ENCODE measurements at places on chromosomes 11 and 22.
A peak's percentile ranks its signal among the peaks of the same experiment; 100 is the strongest.

GRCh38 chr22:36117053-36117554 is 43.5 kb downstream of the APOL3 start:
- DNase-seq = no peak

DNA sequence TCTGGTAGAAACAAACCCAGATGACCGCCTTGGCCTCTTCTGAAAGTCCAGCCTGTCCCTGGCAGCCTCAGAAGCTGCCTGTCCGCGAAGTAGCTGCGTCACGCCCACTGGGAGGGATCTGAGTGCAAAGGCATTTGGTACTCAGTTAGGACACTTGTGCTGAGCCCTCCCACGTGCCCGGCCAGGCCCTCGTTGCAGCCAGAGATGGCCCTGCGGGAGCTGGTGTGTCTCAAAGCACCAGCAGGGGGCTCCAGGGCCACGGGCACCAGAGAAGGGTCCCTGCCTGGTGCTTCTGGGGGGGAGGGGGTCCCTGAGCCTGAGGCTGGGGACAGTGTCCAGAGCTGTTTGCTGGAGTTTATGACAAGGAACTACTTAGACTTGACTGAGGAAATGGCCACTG is 5.8 kb downstream of the SELENOO start:
- no peak for DNase-seq

GRCh38 chr22:22816766-22817410 is 70.7 kb upstream of the IGLL5 start:
- no peak for DNase-seq

GRCh38 chr11:78350091-78350645 is 67.5 kb downstream of the GAB2 start:
- DNase-seq = peak; percentile 80

DNA sequence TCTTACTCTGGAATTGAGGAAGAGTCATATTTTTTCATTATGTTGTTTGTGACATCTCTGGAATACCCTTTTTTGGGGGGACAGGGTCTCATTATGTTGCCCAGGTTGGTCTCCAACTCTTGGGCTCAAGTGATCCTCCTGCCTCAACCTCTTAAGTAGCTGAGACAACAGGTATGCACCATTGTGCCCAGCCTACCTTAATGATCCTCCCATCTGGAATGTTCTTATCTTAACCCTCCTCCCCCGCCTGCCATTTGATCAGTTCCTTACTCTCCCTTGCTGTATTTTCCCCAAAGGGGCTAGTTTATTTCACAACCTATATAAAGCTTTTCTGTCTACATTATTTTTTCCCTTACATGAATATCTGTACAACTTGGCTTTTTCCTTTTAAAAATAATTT is 594.7 kb downstream of the METTL15 start:
- DNase-seq = no peak

DNA sequence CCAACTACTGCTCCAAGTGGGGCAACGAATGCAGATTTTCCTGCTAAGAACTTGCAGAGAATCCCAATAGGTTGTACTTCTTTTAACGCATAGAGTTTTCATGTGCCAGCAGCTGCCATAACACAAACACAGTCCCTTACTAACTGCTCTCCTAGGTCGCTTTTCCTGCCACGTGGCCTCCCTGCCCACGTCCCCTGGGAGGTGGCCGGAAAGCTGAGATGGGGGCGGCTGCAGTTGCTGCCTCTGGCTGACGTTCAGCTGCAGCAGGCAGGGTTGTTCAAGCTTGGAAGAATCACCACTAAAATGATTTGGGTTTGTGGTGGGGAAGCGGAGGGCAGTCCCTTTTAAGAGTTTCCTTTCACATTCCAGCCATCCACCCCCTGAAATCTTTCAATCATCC is 39.3 kb downstream of the ZNF202 start:
- DNase-seq = no peak

GRCh38 chr11:42779555-42779954 is 532.2 kb upstream of the API5 start:
- DNase-seq = no peak

DNA sequence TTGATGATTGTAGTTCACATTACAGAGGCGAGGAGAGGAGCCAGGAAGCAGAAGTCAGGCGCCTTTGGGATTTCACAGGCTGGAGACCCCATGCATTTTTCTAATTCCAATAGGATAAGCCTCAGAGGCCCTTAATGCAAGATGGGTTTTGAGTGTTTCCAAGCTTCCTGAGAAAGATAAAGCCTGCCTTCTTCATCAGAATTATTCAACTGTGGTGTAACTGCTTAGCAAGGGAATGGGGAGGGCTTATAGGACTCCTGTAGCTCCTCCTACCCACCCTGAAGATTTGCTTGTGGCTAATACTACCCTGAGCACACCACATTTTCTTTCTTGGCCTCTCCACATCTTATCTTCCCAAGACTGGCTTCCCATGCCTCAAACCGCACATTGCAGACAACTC is 151.1 kb upstream of the ISX start:
- DNase-seq = no peak

DNA sequence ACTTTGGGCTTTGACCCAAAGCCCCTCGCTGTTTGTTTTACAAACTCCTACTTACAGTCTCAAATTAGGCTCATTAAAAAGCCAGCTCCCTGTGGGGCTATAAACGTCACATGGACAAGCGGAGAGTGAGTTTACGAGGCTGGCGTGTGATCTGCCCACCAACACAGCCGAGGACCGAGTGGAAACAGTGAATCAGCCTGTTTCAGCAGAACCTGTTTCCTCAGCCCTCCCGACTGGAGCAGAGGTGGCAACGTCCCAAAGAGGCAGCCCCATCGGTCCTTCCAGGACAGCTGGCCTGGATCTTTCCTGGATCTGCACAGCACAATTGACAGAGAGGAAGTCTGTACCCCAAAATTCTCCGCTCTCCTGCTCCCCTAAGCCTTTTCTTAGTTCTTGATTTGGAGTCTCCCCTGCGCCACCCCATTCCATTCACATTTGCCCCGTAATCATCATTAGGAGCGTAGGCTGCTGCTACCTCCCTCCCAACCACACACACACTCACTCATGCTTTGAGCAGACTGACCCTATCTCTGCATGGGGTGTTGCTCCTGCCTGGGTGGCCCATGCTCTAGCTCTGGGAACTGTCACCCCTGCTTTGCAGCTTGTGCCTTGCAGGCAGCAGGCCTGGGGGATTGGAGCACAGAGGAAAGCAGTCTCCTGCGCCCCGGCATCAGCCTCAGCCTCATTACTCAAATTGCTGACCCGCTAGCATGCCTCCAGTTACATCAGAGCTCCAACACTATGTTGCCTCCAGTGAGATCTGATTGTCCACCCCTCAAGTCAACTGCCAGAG is 117.8 kb downstream of the NAT10 start:
- no peak for DNase-seq

DNA sequence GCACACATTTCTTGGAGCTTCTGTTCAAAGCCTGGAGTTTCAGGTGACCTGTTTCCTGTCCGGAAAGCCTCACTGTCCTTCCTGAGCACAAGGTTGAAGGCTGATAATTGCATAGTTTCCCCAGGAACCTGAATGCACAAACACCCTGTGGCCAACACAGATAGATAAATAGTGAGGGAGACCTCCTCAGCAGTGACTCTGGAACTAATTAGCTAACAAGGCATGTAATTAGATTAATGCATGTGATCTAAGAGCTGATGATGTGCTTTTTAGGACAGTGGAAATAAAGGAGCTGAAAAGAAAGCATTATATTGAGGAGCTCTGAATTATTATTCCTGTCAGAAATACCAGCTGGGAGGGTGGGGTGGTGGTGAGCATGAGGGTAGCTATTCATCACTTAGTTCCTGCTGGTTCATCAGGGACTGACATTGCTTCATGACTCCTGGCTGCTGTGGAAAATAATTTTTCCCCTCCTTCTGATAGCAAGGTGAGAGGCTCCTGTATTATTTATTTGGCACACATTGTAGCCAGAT is 101.1 kb downstream of the NELL1 start:
- DNase-seq = no peak

All from hippocampal formation (tissue), 2 donors.